Right lung (tissue), 10 donors: ENCODE measurements at places on chromosomes 4 and X. TPM values are rescaled to one million over a fixed set of nuclear protein-coding genes. Genes with fewer than 3 reads are reported as not detected.

The PPP1R3F gene
- polyA plus RNA-seq: 5.6 TPM

The PYURF gene
- 127 TPM for polyA plus RNA-seq

The PCDH19 gene
- 2.7 TPM for polyA plus RNA-seq

The MAOB gene
- 15.8 TPM for polyA plus RNA-seq

The TIGD2 gene
- polyA plus RNA-seq: 7.8 TPM

The GAB1 gene
- polyA plus RNA-seq: 103 TPM
